ENCODE measurements at places on chromosomes 3 and 15.

- DNase-seq = no peak
These were observed 438.9 kb upstream of the ARRDC4 start for GRCh38 chr15:97521381-97522285.

GRCh38 chr15:78709263-78709882 lies 68.4 kb upstream of the CHRNB4 start:
- DNase-seq = no peak

- DNase-seq = no peak
These were observed 28.4 kb upstream of the SMAD6 start for GRCh38 chr15:66673410-66674322.

GRCh38 chr3:42712688-42713372 lies 10.2 kb upstream of the HHATL start:
- DNase-seq = no peak

- DNase-seq = no peak
These were observed 42.7 kb upstream of the ATP2B2 start for GRCh38 chr3:10547841-10548783.

GRCh38 chr15:77107068-77107467 lies 36.2 kb upstream of the TSPAN3 start:
- no peak for DNase-seq

- DNase-seq = no peak
These were observed 23.9 kb downstream of the EIF1B start for GRCh38 chr3:40333416-40333815.

DNA sequence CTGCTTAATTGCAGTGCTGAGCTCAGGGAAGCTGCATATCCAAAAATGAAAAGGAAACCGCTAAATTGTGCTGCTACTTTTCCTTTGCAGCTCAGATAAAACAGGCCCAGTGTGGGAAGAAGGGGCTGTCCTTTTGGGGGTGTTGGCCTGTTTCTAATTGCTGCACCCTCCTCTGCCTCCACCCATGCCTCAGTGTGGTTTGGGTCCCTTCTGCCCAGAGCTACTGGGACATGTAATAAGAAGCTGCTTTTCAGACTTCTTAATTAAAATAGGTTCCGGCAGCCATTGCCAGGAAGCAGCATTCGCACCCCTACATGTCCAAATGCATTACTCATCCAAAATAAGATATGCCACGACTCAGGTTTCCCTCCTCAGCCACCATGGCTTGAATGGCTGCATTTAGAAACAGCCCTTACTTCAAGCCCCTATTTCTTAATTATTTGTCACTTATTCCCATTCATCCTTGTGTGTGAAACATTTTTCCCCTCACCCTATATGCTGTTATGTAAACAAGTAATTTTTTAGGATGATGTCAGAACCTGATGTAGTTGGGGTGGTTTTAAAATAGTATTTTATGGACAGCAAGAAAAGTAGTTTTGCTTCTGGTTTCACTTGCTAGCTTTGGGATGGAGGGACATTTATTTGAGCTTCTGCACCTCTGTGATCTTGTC lies 235.9 kb upstream of the CTDSPL start:
- no peak for DNase-seq

GRCh38 chr15:95580121-95580520 lies 750.4 kb upstream of the NR2F2 start:
- DNase-seq = no peak

DNA sequence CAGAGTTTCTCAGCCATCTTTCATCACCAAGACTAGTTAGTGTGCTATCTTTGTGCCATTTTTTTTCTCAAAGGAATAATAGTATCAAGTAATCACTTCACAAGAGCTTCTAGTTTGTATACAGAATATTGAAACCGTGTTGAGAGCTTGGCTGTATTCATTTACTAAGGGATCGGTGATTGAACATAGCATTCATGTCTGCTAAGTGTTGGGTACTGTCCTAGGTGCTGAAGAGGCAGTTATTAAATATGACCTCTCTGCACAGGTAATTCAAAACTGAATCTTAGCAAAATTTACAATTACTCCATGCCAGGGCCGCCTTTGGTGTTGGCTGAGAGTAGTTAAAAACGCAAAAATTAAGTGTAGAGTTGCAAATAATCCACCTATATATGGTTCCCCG lies 355.3 kb upstream of the RORA start:
- no peak for DNase-seq

- no peak for DNase-seq
These were observed 190.9 kb downstream of the SLC9A9 start for GRCh38 chr3:143657391-143657790.

DNA sequence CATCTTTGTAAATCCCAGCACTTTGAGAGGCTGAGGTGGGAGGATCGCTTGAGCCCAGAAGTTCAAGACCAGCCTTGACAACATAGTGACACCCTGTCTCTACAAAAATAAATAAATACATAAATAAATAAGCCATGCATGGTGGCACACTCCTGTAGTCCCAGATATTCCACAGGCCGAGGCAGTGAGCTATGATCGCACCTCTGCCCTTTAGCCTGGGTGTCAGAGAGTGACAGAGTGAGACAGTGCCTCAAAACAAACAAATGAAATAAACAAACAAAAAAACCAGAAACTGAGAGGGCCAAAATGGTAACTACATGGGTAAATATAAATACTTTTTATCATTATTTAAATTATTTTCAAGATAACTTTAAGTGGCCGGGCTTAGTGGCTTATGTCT lies 445.4 kb downstream of the ZIC1 start:
- DNase-seq = no peak

DNA sequence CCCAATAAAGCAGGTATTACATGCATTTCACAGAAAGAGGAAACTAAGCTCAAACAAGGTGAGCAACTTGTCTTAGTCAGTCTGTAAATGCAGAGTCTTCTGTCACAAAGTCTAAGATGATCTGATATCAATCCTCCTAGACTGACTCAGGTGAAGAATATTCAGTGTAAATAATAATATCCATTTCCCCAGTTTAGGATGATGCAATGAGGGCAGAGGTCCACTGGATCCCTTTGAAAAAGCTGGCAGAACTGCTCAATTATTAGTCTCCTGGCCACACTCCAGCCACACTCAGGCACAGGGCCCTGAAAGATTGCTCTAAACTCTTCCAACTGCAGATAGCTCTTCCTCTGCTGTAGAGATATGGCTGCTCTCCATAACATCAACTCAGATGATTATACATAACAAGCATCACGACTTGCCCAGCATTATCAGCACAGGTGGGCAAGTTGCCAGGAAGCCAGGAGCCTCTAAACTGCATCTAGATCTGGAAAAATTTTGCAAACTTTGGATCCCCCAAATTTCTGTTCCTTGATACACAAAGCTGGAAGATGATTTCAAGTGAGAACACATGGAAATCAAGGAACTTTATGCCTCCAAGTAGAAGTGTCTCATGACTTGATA lies 129.8 kb upstream of the CPNE4 start:
- no peak for DNase-seq

GRCh38 chr3:156602424-156602823 lies 47.5 kb upstream of the SSR3 start:
- no peak for DNase-seq

GRCh38 chr3:196454935-196455334 lies 22.7 kb upstream of the UBXN7 start:
- DNase-seq = no peak

- no peak for DNase-seq
These were observed 66.4 kb downstream of the ASTE1 start for GRCh38 chr3:130960139-130960795.

DNA sequence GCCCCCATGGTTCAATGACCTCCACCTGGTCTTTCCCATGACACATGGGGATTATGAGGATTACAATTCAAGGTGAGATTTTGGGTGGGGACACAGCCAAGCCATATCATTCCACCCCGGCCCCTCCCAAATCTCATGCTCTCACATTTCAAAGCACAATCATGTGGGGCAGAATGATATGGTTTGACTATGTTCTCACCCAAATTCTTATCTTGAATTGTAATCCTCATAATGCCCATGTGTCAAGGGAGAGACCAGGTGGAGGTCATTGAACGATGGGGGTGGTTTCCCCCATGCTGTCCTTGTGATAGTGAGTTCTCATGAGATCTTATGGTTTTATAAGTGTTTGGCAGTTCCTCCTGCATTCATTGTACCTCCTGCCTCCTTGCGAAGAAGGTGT lies 2.4 kb upstream of the CLEC3B start:
- DNase-seq = no peak

GRCh38 chr3:192795021-192795420 lies 67.7 kb upstream of the FGF12 start:
- DNase-seq = no peak

DNA sequence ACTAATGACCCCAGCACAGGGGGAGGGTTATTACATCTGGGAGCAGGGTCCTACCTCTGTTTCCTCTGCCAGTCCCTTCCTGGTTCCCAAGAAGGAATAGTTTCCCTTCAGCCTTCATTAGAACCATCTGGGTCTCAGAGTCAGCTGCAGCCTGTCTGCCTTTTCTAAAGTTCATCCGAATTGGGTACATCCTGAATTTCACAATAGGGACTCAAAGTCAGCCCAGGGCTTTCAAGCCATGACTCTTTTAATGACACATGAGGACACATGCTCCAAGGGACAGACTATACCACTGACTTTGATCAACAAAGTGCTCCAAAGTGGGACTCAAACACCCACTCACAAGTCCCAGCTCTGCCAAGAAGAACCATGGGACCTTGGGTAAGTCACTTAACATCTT lies 12.7 kb upstream of the CRABP1 start:
- no peak for DNase-seq

GRCh38 chr15:32994810-32995424 lies 199.6 kb downstream of the FMN1 start:
- no peak for DNase-seq

DNA sequence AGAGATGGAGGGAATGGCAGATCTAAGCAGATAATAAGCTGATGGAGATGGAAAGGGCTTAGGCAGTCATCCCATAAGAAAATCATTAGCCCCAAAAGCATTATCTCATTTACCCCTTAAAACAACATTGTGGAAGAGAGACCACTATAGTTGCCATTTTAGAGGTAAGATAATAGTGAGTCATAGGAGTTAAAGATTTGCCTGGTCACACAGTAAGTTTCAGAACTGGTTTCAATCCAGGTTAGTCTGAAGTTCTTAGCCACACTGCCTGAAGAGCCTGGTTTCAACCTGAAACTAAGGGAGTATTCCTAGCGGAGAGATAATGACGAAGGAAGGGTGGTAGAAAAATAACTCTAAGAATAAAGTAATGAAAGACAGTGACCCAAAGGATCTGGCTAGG lies 13.0 kb upstream of the UBR1 start:
- DNase-seq = no peak

GRCh38 chr15:75872403-75872990 lies 29.2 kb downstream of the UBE2Q2 start:
- no peak for DNase-seq

GRCh38 chr15:65595960-65596359 lies 15.0 kb downstream of the INTS14 start:
- no peak for DNase-seq

DNA sequence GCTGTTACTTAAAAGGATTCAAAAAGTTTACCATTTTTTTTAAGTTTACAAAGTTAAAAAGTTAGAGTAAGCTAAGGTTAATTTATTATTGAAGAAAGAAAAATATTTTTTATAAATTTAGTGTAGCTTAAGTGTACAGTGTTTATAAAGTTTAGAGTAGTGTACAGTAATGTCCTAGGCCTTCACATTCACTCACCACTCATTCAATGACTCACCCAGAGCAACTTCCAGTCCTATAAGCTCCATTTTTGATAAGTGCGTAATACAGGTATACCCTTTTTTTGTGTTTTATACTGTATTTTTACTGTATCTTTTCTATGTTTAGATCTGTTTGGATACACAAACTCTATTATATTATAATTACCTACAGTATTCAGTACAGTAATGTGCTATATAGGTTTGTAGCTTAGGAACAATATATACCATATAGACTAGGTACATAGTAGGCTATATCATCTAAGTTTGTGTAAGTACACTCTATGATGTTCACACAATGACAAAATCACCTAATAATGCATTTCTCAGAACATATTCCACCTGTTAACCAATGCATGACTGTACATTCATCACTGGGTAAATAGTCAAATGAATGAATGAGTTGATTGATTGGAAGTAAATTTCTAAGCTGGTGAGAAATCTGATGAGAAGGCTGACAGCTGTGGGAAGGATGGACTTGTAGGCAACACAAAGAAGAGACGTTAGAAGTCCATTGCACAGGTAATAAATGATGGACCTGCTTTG lies 95.2 kb upstream of the CDIN1 start:
- no peak for DNase-seq

DNA sequence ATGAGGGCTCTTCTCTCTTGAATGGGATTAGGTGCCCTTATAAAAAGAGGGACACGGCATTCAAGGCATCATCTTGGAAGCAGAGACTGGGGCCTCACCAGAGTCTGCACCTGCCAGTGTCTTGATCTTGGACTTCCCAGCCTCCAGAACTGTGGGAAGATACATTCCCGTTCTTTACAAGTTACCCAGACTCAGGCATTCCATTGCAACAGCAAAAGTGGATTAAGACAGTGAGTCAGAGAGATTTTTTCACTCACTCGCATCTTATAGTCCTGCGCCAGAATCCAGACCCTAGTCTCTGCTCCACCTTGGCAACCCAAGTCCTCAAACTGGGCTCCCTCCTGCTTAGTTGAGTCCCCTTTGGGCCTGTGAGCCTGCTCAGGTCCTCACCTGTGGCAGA lies 2.7 kb downstream of the LCTL start:
- DNase-seq = no peak

GRCh38 chr3:147398813-147399534 lies 7.4 kb downstream of the ZIC4 start:
- DNase-seq = no peak

- no peak for DNase-seq
These were observed 25.9 kb upstream of the AKAP13 start for GRCh38 chr15:85354461-85354860.

DNA sequence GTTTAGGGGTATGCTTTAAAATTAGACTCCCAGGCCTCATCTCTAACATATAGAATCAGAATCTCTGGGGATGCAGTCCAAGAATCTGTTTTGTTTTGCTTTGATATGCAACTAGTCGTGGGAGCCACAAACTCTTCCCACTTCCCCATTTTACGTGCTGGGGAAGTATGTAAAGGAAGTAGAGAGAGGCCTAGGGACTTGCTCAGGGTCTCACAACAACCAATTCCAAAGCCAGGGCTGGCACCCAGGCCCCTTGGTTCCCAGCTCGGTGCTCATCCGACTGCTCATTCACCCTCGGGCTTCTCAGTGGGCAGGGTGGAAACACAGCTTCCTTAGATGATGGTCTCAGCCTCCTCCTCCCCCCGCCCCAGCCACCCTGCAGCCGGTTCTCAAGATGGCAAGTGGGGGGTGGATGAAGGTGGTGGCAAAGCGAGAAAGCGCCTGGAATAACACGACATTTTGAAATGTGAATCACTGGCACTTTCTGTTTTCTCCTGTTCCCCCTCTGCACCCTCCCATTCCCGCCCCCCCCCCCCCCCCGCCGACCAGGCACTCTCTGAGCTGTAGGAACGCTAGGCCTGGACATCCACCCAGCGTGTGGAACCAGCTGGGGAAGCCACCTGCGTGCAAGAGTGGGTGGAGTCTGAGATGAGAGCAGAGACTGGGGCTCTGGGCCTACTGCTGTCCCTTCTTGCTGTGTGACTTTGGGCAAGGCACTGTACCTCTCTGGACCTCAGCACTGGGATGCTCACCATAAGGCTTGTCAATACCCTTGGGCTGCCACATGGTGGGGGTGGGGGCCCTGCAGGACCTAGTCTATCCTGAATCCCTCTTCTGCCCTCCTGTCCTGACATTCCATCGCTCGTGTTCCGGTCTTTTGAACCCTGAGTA lies 214.5 kb downstream of the RPLP1 start:
- no peak for DNase-seq

- DNase-seq = no peak
These were observed 243.2 kb downstream of the NSUN3 start for GRCh38 chr3:94305835-94306611.

Measured in DMS153 (cell line).